NCI-H226 (cell line): ENCODE measurements at places on chromosomes 6 and 20.

DNA sequence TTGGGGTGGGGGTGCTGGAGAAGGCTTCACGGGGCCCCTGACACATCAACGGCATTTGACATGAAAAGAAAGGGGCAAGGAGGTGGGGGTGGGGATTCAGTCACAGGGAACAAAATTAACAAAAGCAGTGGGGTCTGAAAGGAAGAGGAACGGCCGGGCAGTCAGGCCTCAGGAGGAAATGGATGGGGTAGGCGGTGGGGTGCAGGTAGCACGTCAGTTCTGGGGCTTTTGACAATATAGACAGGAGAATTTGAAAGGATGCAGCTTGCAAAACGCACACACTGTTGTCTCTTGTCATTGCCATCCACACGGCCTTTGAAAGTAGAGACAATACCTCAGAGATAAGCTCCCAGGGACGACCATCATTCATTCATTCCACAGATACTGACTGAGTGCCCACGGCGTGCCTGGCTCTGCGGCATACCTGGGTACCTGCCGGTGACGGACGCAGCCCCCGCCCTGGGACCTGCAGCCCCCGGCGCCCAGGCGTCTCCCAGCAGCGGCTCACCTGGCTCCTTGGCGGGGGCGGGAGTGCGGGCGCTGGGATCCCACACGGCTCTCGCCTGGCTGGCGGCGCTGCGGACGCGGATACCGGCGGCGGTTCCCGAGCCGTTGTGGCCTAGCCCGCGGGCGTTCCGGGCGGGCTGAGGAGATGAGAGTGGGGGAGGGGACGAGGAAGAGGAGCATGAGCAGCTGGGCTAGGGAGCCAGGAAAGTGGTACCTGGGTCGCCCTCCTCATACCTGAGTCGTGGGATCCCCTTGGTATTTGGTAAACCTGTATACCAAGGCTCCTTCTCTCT lies at the start of gene SLC26A8:
Gene SLC26A8 (minus strand): TSS at position 646 of the 800 bp plus-strand sequence. CDS start 4,934 bp downstream, outside the sequence.
- no peak for DNase-seq

DNA sequence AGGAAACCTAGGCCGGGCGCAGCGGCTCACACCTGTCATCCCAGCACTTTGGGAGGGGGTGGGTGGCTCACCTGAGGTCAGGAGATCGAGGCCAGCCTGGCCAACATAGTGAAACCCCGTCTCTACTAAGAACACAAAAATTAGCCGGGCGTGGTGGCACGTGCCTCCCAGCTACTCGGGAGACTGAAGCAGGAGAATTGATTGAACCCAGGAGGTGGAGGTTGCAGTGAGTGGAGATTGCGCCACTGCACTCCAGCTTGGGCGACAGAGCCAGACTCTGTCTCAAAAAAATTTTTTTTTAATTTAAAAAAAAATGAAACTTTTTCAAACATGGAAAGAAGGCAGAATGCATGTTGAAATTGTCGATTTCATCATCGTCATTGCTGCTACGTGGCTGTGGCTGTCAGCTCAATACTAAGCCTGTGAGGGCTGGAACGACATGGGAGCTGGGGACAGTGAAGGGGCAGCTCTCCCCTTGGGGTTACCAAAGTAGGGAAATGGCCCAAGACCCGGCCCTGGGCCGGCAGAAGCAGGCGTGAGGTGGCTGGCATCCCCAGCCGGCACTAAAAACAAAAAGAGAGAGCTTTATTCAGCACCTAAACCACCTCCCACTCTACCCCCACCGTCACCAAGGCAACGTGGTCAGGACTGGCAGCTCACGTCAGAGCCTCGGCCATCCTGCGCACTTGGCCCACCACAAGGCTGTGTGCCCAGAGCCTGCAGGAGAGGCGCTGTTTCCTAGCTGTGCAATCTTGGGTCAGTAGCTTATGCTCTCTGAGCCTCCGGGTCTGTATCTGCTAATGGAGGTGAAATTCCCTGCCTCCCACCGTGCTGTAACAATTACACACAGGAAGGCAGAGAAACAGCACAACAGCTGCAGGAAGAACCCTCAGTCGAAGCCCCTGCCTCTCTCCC lies 30.8 kb downstream of the AGPAT4 start:
- no peak for DNase-seq

GRCh38 chr6:44169154-44169553 lies 10.5 kb downstream of the CAPN11 start:
- DNase-seq, result no peak

- no peak for DNase-seq
These were observed 110.5 kb downstream of the TULP4 start for GRCh38 chr6:158422629-158423238.
